ENCODE measurements at places on chromosomes 13 and 19. TPM values are rescaled to one million over a fixed set of nuclear protein-coding genes. Genes with fewer than 3 reads are reported as not detected.

DNA sequence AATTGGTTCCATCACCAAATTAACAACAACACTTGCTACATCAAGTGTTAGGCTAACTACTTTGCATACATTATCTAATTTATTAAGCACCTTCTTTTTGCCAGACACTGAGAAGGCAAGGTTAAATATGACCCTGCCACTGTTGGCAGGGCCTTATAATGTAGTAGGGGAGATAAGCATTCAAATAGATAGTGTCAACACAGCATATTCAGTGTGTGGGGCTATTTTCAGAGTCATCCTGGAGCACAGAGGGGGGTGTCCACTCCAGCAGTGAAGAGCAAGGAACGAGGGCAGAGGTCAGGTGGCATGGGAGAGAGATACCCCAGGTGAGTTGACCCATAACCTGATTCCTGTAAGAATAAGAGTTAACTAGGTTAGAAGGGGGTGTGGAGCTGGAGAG, 121.6 kb downstream of the COG6 start:
- no peak for DNase-seq

GRCh38 chr13:26186118-26186870, 35.8 kb downstream of the RNF6 start:
- peak; percentile 90 for DNase-seq

DNA sequence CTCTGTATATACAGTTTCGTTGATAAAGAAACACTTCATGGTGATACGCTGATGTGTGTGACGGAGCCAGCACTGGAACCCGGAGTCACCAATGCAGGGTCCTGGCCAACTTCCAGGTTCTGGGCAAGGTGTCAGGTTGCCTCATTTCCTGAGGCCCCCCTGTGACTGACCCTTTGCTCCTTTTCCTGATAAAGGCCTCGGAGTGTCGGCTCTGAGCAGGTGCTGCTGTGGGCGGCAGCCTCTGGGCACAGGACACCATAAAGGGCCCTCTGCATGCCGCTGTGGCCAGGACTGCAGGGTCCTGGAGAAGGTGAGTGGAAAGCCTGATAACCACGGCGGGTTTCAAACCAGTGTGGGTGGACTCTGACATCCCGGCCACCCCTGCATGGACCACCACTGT, 17.3 kb upstream of the MYDGF start:
- DNase-seq, result no peak

- no peak for DNase-seq
Observed at GRCh38 chr19:42276821-42277220, 7.8 kb downstream of the CIC start.

DNA sequence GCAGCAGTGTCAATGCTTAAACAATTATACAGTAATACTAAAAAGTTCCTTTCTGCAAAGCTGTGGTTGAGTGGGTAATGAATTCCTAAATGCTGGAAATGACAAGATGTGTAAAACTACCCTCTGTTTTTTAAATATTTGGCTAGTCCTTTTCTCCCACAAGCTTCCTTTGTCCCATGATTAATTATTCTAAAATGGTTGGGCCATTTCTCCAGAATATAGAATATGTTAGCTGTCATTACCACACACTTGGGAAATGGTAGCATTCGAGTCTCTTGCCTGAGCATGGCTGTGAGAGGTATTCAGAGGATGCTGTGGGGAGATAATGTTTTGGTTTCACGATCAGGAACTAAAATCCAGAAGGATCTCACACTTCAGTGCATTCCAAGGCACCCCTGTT, 1185.8 kb downstream of the UQCRFS1 start:
- DNase-seq, result no peak

GRCh38 chr13:55963934-55964333, 1176.8 kb upstream of the PRR20A start:
- DNase-seq, result no peak

DNA sequence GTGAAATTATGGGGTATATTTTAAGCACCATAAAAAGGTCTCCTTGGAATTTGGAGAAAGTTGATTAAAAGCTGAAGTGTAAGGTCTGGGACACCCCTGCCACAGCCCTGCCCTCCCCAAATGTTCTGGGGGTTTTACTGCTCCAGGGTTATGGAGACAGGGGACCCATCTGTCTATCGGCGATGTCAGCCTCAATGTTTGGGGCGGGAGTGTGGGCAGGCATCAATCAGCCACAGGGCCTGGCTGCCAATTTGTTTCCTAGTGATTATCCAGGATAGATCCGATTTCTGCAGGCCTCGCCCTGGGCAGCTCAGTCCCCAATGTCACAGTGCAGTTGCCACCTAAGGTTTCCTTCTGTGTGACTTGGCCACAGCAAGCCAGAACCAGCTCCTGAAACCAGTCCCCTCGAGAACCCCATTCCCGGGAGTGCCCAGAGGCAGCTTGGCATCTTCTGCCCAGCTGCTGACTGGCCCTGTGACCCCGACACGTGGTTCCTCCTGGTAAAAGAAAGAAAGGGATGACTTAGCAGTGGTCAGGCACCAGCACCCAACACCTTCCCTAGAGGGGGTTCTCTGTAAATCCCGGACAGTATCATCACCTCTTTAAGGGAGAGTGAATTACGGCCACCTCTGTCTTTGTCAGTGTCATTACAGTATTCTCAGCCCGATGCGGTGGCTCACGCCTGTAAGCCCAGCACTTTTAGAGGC, 41.6 kb downstream of the MYO9B start:
- no peak for DNase-seq

The CCDC159 gene
- total RNA-seq, result 26.1 TPM
